ENCODE measurements at places on chromosomes 4 and X.

DNA sequence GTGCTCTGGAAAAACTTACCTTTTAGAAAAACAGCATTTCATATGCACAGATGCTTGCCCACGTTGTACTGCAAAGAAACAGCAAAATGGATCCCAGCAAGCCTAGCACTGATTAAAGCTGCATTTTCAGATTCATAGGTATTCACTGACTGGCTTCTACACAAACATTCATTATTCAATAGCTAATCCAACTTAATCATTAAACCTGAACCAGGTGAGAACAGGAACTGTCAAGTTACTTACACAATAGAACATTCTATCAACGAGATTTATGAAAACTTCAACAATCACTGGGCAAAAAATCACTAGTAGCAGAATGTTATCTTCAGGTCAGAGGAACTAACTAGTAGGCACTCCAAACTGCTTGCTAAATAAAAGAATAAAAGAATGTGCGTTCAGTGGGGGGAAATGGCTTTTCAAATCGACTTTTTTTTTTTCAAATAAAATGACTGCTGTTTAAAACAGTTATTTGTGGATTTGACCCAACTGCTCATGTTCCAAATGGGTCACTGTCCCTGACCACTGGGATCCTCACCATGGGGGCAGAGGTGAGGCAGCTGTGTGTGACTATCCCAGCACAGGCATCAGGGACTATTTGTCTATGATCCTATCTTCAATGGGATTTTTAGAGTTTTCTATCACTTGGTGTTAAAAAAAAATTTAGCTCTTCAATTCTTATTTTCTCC lies 42.3 kb downstream of the STX18 start:
- no peak for DNase-seq

GRCh38 chrX:40663880-40664630 lies 16.7 kb upstream of the CXorf38 start:
- no peak for DNase-seq

GRCh38 chr4:145034727-145035211 lies 63.2 kb downstream of the ANAPC10 start:
- DNase-seq, result no peak

GRCh38 chrX:131915488-131915887 lies 107.6 kb upstream of the STK26 start:
- DNase-seq, result no peak

DNA sequence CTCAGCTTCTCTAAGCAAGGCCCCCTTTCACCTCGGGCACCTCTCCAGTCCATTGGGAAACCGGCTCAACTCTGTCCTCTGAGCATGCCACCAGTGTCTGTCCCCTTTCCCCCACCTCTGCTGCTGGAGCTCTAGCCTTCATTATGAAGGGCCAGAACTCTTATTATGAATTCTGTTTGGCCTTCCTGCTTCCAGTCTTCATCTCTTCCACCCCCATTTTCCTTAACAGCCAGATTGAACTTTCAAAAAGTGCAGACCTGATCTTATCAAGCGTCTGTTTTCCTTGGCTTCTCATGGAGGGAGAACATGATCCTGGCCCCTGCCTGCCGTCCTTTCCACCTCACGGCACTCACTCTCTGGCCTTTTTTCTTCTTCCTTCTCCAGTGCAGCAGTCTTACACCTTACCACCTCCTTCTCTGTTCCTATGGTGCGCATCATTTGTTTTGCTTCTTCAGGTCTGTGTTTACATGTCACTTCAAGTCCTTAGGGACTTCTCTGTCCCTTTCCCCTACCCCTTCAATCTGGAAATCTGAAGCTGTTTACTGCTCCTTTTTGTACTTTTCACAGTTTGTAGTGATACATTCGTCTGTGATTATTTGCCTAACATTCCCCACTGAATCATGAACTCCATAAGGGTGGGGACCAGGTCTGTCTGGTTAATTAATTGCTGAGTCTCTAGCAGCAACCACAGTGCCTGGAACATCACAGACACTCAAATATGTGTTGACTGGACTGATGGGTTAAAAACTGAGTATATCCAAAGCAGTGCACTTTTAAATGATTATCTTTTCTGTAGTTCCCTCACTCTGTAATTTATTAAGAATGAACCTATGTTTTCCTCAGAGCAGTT lies 55.8 kb downstream of the FNIP2 start:
- no peak for DNase-seq

All from activated CD8-positive, alpha-beta memory T cell treated with anti-CD3 and anti-CD28 coated beads for 4 hours (primary cell).